Stimulated activated naive CD4-positive, alpha-beta T cell treated with Interleukin-2 at 50 U/mL for 16 hours (primary cell): ENCODE measurements at places on chromosomes 7 and 10.

DNA sequence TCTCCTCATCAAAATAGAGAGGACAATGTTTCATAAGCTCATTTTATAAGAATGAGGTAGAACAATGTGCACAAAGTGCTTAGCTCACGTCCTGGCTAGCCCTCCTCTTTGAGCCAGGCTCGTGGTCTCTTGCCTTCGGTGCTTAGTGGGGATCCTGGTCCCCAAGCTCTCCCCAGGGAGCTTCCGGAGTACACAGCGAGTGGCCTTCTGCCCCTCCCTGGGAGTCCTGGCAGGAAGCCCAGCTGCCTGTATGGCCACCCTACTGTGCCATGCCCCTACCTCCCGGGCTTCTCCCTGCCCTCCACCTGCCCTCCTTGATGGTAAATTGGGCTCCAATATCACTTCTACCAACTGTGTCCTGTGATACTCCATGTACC lies 868 bp downstream of the MYO1G start:
- no peak for DNase-seq

- no peak for DNase-seq
These were observed 171.2 kb downstream of the ARHGAP21 start for GRCh38 chr10:24552346-24553016.

DNA sequence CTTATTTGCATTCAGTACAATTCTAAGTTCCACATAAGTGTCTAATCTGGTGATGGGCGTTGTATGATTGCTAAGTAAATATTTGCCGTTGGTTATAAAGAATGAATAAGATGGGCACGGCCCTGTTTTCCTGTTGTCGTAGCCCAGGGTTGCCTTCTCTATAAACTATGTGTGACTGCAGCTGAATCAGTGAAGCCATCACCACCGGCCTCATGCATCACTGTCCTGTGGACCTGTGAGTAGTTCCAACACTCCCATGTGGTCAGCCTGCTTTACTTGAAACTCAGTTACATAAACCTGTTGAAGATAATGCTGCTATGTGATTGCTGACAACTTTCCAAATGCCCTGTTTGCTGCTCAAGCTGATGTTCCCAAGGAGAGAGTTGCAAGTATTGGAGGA lies 21.6 kb upstream of the KLF6 start:
- DNase-seq = no peak

GRCh38 chr7:150322833-150323681 lies at the start of the genes ACTR3C and LRRC61:
Gene ACTR3C, minus strand, starts transcription at chr7:150323545. Its CDS starts 28,249 bp downstream, at chr7:150295296.
Gene LRRC61, plus strand, starts transcription at chr7:150323355. Its CDS starts 13,507 bp downstream, at chr7:150336862.
- peak; percentile 50 for DNase-seq

DNA sequence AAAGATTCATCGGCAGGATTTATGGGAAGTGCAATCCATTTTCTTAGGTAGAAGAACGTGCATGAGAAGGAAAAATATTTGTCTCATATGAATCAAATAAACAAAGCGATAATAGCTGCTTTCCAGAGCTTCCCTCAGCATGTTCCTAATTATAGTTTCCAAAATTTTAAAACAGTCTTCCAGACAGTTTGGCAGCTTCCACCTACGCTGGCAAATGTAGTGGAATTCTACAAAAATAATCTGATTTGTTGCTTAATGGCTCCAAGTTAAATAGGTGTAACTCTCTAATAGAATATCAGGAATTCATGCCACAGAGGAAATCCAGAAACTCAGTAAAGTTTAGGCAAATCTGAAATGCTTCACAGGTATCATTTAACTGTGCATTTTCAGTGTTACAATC lies 23.3 kb upstream of the AGBL3 start:
- DNase-seq = no peak

- no peak for DNase-seq
These were observed 172.2 kb downstream of the SH2D4B start for GRCh38 chr10:80709866-80710265.

DNA sequence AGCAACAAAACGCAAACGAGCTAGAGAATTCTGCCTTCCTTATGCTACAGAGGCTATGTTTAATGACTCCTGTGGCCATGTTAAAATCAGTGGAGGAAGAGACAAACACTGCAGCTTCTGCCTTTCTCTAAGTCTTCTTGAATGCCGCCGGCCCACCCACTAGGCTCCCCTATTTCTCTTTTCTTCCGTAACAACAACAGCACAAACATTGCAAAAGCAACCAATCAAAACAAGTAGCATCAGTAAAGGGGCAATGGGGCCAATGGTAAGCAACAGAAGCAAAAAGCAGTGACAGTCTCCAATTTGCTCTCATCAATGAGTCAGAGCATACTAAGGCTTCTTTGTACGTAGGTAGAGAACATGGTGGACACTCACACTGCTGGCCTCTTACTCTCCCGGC lies 26.8 kb downstream of the DNAJC1 start:
- no peak for DNase-seq

GRCh38 chr10:51800725-51801424 lies 101.5 kb upstream of the CSTF2T start:
- DNase-seq = no peak

DNA sequence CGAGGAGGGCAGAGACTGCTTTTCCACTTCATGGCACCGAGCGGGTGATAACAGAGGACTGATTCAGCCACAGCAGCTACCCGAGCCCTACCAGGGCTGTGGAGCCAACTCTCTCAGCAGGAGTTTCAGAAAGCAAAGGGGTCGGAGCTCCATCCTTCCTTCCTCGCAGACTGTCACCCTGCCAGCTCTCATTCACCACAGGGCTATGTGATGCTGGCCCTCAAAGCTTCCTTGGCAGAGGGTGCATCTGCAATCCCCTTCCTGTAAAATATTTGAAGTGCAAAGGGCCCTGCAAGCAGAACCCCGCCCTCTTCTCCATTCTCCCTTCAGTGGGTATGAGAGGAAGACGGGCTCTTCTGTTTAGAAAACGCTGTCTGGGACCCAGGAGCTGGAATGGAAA lies 105.3 kb upstream of the LYZL2 start:
- DNase-seq = no peak

DNA sequence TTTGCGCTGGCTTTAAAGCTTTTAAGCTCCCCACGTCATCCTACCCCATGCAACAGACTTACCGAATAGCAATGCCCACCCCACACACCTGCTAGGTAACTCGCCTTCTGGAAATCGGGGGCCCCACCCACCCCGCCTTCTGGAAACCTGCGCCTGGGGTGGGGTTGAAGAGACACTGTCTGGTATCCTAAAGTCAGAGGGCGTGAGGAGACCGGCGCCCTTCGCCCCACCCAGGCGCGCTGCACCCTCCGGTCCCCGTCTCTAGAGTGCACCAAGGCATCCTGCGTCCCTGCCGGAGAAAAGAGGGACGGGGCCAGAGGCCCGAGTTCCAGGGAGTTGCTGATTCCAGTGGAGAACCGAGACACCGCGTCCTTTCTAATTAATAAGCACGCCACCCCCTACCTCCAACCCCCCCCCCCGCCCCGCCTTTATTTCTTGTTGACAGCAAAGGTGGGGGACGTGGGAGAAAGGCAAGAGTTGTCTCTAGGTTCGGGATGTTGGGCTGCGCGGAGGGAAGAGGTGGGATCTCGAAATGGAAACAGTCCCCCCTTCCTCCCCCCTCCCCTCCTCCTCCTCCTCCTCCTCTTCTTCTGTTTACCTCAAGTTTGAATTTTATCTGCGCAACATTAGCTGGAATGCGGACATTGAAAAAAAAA lies 220.9 kb upstream of the MKLN1 start:
- DNase-seq = peak; percentile 47

GRCh38 chr10:112689327-112690072 lies 242.5 kb downstream of the VTI1A start:
- DNase-seq = no peak

- DNase-seq = no peak
These were observed 10.7 kb downstream of the FOXL3 start for GRCh38 chr7:300546-301290.

DNA sequence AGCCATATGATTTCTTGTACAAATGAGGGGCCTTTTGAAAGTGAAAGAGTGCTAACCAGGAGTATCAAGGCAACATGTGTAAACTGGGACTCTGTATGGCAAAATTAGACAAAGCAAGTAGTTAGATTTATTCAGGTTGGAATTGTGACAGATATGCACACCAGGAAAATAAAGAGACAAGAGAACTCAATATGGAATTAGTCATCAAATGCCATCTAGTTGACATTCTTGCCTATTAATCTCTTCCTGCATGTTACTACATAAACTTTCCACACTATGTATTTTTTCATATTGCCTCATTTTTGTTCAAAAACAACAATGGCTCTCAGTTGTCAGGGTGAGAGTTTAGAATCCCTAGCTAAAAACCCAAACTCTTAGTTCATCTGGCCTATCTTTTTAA lies 799.0 kb downstream of the NRG3 start:
- no peak for DNase-seq

GRCh38 chr7:29345590-29345989 lies 151.0 kb downstream of the CHN2 start:
- DNase-seq = no peak

DNA sequence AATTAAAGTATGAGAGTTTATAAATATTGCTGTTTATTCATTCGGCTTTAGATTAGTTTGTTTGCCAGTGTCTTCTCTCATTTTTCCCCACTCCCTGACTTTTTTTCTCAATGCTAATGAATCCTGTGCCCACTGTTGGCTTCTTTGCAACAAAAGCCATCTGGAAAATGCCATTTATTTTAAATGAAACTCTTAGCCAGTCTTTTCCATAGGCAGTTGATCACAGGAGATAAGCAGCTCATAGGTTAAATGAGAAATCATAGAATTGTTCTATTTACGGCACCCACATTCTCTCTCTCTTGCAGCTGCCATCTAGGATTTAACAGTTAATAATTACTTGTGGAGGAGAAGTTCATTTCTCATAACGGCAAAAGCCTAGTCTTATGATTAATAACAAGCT lies 249.3 kb upstream of the POM121L12 start:
- DNase-seq = no peak

DNA sequence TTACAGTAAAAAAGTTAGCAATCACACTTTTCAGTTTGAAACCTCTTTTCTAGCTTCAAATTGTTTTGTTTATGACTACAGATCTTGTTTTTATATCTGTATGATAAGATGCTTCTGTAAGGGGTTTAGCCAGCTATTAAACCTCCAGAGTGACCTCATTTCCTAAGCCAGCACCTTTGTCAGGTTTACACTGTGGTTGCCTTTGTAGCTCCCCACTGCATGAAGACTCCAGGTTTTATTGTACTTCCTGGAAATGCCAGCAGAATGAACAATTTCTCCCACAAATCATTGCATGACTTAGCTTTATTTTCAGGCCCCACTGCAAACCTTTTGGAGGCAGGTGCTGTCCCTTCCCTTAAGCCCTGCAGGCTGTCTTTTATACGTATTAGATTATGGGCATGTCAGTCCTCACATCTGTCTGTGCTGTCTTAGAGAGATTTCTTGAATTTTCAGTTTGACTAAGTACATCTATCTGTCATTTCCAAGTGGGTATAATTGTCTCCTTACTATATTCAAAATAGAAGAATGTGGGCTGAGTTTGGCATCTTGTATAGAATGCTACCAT lies 8.2 kb upstream of the AGR3 start:
- no peak for DNase-seq

GRCh38 chr7:156929789-156930539 lies 19.5 kb upstream of the NOM1 start:
- DNase-seq = no peak

- no peak for DNase-seq
These were observed 3.7 kb downstream of the METTL27 start for GRCh38 chr7:73838642-73839041.

DNA sequence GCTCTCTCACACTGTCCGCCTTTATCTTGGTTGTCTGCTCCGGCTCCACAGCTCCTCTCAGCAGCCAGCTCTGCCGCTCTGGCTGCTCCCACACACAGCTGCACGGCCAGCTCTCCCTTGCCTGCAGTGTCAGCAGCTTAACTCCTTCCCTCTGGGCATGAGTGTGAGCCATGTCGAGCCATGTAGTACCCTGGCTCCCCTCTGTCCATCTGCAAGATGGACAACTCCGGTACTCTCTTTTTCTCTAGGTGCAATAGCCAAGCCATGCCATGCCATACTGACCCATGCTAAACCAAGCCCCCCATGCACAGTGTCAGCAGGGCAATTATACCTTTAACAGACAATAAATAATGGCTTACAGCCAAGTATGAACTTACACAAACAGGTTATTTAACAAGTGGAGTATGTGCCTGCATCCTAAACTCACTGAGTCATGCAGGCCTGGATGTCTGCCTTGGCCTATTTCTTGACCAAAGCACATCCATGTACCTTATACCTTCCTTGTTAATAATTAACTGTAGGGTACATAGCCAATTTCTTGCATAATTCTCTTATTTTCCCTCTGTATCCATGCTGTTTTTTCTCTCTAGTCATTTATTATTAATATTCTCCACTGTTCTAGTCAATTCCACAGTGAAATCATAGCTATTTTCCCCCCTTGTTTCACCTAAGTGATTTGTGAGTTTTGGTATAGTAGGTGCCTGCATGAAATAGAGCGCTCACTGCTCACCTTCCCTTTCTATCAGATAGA lies 170.9 kb downstream of the CDK14 start:
- DNase-seq = no peak

DNA sequence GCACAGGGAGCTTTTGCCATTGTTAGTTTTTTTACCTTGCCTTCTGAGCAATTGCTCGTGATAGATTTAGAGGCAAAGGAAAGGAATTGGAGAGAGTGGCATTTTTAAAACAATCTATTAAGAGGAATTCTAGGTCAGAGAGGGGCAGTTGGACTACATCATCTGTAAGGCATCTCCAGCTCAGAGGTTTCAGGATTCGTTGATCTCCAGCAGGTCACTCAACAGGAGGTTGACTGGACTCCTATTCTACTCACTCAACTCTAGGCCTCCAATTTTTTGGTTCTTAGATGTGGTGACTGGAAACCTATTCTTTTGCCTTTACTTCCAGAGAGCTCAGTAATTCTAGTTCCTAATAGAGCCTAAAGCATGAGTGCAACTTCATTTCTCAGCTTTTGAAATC lies 42.8 kb downstream of the TBXAS1 start:
- no peak for DNase-seq

- no peak for DNase-seq
These were observed 50.8 kb upstream of the ECHDC3 start for GRCh38 chr10:11691319-11691755.

GRCh38 chr10:63515002-63515763 lies 6.0 kb upstream of the REEP3 start:
- DNase-seq = no peak

GRCh38 chr10:86497621-86498020 lies 24.0 kb downstream of the WAPL start:
- DNase-seq = no peak

DNA sequence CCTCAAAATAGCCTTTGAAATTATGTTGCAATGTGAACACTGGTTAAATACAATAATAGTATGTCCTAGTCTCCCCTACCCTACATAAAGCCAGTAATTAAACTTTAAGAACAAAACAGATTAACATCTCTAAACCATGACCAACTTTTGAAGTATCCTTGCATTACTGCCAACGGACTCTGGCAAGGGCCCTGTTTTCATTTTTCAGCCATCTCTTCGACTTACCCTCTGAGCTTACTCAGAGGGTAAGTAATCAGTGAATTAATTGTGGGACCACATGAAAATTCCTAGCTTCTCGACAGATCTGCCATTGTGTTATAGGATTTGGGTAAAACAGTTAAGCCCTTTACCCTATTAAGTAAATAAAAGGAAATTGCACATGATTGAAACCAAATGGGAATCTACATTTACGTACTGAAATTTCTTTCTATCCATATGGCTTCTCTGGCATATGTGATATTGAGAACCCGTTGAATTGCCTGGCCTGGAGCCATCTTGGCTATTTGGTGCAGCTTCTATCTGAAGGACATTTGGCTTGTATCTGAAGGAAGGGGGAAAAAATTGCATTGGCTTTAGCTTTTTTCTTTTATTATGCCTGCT lies 39.6 kb downstream of the DYNC1I1 start:
- DNase-seq = no peak
